ENCODE measurements at places on chromosomes 1 and 21.

- peak; percentile 95 for DNase-seq
Measured at GRCh38 chr1:159307346-159308020, 5.3 kb downstream of the FCER1A start.

GRCh38 chr1:19067182-19067911, 110.9 kb upstream of the IFFO2 start:
- no peak for DNase-seq

GRCh38 chr1:111592389-111593361, 26.9 kb upstream of the RAP1A start:
- peak; percentile 83 for DNase-seq

DNA sequence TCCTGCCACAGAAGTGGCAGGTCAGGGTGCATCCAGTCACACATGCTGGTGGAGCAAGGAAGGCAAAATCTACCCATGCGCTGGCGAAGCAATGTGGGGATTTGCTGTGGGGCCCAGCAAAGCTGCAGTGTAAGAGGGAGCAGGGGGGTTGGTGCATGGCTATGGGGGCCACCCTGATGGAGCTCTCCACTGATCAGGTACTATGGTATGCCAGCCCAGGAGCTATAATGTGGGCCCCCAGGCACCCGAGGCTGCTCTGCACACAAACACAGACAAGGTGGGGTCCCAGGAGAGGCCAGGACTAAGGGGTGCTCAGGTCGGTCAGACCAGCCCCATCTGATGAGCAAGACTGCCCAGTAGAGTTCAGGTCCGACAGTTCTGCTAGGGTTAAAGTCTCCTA, 213.5 kb downstream of the ZC3H11B start:
- no peak for DNase-seq

DNA sequence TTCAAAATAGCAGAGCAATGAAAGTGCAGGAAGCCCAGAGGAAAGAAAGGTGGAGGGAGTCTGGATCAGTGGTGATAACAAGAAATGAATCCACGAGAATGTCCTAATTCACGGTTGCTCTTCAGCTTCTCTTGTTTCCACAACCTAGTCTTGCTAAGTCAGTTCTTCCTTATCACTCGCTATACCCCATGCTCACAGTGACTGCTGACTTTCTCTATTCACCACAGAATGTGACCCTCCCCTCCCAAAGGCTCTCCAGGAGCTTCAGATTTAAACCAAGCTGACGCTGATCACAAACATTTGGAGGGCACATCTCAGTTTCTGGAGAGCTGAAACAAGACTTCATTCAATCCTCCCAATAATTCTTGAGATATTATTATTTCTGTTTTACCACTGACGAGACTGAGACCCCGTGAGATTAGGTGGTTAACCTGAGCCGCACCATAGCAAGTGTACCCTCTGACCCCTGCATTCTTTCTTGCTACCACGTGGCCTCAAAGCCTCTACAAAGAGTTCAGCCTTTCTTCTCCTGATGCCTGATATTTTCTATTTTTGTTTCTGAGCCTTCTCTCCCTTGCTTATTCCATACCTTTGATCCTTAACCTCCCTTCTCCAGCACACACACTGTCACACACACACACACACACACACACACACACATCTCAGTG, 10.7 kb upstream of the CCN1 start:
- DNase-seq: no peak

GRCh38 chr1:71371581-71371980, 290.7 kb upstream of the ZRANB2 start:
- DNase-seq: no peak

GRCh38 chr1:212544110-212544509, 64.5 kb upstream of the ATF3 start:
- DNase-seq: no peak

GRCh38 chr1:229091721-229092136, 179.2 kb upstream of the RAB4A start:
- DNase-seq: no peak

- DNase-seq: no peak
Measured at GRCh38 chr1:78950826-78951225, 55.7 kb downstream of the ADGRL4 start.

DNA sequence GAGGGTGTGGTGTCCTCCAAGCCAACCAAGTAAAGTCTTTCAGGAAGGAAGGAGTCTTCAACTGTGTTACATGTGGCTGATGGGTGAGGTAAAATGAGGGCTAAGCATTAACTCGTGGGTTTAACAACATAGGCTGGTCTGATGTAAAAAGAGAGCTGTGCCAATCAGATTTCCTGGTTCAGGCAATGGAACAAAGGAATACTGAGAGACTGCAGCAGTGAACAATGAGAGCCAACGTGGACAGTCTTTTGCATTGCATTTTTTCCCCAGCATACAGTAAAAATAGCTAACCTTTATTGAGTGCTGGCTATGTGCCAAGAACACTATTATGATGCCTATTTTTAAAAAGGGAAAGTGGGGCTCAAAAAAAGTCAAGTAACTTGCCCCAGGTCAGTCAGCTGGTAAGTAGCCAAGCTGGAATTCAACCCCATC, 31.1 kb downstream of the DLGAP3 start:
- no peak for DNase-seq

DNA sequence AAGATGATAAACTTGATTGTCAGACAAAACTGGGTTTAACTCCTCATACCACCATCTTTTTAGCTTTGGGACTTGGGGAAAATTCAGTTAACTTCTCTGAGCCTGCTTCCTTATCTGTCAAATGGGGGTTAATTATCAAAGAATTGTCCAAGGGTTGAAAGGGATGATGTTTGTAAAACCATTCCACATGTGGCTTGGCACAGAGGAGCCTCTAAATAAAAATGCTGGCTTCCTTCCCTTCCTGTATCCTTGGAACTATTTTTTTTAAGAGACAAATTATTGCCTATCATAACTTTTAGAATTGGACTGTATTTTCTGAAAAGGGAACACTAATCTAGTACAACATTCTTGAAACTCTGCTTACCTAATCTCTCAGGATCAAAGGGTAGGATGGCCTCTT, 143.4 kb upstream of the USP24 start:
- no peak for DNase-seq

- peak; percentile 74 for DNase-seq
Measured at GRCh38 chr1:247998811-247999210, 14.6 kb upstream of the OR2L5 start.

- no peak for DNase-seq
Measured at GRCh38 chr1:204988196-204988595, 54.8 kb upstream of the CNTN2 start.

DNA sequence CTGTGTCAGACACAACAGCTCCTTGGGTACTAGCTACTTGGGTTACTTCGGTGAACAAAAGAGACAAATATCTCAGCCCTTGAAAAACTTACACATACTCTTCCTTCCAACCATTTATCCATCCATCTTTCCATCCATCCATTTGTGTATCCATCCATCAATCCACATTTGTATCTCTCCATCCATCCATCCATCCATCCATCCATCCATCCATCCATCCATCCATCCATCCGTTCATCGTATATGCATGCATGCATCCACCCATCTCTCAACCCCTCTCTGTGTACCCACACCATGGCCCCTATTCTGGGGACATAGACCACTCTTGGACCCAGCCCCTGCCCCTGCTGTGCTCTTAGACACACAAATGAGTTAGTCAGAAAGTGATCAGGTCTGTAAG, 40.2 kb downstream of the FAAH start:
- no peak for DNase-seq

DNA sequence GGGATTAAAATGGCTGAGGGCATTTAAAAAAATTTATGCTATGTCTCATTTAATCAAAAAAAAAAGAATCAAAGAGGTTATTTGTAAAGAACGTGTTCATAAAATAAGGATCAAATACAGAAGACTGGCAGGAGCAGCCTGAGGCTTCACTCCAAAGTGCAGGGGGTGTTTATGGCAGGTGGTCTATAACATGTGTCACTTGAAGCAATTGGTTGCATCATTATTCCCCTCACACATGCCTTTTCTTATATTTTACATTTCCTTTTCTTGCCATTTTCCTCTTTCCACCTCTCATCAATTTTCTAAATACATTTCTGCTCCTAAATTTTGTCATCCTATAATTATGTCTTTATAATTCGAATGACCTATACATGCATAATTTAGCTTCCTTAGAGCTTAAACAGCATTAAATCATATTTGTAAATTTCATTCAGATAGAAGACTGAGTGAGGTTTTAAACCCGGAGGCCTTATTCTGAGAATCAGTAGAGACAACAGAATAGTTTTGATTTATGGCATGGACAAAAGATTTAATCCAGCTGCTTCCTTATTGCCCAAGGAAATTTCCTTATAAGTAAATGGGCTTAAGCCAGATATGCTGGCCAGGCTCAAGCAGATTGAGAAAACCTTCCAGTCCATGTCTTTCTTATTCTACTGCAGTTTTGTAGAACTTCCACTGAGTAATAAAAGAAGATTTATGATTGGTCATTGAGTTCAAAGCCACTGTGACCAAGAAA, 322.8 kb downstream of the TGFB2 start:
- DNase-seq: no peak

DNA sequence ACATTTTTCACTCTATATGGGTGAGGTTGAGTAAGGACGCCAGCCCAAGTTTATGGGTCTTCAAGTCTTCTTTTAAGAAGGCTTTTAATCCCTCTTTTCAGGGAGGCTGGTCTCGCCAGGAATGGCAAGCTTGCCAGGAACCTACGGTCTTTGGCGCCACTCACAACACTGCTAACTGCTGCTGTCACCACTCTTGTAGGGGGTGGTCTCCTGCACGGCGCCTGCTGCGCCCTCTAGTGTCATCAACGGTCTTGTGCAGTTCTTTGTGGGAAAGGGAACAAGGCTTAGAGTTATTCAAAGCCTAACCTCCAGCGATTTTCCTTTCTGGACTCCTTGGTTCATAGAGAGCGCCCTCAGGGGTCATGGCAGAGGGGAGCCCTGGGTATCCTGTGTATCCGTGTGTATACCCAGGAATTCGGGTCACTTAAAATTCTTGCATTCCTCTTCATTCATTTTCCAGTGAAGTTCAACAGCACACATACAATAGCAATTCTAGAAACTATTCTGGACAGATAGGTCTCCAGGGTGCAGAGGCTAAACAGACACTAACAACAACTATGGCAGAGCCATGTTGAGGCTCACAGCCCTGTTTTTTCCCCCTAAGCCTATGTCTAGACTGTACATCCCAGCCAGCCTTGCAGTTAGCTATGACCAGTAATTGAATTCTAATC, 392.8 kb upstream of the CAMK1G start:
- peak; percentile 66 for DNase-seq

- DNase-seq: peak; percentile 70
Measured at GRCh38 chr1:175808999-175809398, 65.6 kb upstream of the TNR start.

GRCh38 chr1:159580340-159580739, 7.3 kb upstream of the APCS start:
- no peak for DNase-seq

- no peak for DNase-seq
Measured at GRCh38 chr1:89553157-89553556, 28.5 kb downstream of the LRRC8B start.

DNA sequence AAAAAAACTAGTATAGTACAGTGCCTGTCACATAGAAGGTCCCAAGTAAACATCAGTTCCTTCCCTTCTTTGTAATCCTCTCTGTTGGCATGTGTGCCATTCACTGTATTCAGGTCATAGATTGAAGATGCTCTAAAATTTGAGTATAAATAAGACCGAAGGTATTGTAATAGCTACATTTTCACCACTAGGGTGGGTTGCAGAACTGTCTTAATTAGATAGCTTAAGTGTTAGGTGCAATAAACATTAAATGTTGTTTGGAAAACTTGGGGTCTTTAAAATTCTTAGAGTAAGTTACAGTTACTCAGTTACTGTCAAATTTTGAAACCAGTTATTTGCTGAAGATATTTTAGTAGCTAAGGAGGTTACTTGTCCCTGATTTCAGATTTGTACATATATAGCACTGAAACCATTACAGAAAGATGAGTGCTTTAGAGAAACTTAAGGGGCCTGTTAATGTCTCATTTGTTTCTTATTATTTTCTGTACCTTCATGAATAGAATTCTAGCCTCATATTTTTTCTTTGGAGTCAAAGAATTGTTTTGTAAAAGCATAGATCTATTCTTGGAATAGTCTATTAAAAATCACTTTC, 24.3 kb downstream of the PER3 start:
- DNase-seq: peak; percentile 86

GRCh38 chr1:38559446-38560165, 300.0 kb downstream of the RRAGC start:
- DNase-seq: peak; percentile 61

GRCh38 chr21:36929622-36930021, 36.8 kb downstream of the HLCS start:
- DNase-seq: no peak

DNA sequence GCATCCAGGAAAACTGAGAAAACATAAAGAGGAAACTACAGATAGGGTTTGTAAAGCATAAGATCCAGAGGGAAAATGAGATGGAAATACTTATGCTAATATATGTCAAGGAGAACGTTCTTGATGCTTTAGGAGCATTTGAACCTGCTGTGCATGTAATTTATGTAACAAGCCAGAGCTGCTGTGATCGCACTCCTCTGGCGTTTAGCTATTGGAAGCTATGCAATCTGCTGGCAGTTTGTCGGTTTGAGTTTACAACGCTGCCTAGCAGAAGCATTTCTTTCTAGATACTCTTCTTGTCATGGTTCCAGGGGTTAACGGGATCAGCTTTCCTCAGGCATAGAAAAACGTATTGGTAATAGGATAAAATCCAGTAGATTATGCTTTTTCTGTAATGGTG, 182.7 kb downstream of the KCNH1 start:
- DNase-seq: no peak

DNA sequence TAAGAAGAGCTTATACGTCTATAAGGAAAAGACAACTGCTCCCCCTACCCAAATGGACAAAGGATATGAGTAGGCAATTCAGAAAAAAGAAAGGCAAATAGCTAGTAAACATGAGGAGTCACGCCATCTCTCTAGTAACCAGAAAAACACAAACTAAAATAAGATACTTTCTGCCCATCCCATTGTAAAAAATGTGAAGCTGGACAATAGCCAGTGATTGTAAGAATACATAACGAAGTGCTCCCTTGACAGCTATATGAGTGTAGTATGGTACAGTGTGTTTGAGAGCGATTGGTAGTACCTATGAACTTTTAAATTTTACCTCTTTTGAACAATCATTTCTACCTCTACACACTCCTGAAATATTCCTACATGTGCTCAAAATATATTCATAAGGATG, 7.5 kb upstream of the GJA8 start:
- DNase-seq: no peak

- peak; percentile 67 for DNase-seq
Measured at GRCh38 chr1:240575981-240576662, 35.8 kb downstream of the GREM2 start.

GRCh38 chr21:33078907-33079582, 9.1 kb downstream of the OLIG1 start:
- peak; percentile 94 for DNase-seq

DNA sequence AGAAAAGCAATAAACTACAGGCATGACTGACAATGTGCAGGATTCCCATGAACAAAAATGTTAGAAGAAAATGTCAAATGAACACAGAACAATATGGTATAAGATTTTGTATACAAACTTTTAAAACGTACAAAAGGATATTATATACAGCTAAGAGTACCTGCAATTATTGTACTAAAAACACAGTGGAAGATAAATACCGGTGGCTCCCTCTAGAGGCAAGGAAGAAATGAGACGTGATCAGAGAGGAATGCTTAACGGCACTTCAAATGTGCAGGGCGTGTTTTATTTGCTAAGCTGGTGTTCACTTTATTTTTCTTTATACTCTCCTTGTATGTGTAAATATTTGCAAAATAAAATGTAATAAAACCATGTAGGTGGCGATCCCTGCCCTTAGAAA, 191.8 kb upstream of the SAMSN1 start:
- peak; percentile 86 for DNase-seq

- no peak for DNase-seq
Measured at GRCh38 chr1:241202401-241202800, 154.6 kb downstream of the RGS7 start.

- DNase-seq: peak; percentile 30
Measured at GRCh38 chr1:166956057-166956850, 19.1 kb downstream of the ILDR2 start.

Data from hematopoietic multipotent progenitor cell treated with erythropoietin and hydrocortisone succinate and interleukin-3 and kit ligand, for 4 days (in vitro differentiated cells).